ENCODE measurements at places on chromosomes 16 and 17.

GRCh38 chr17:58703137-58703915 lies 10.9 kb downstream of the RAD51C start:
- no peak for DNase-seq

DNA sequence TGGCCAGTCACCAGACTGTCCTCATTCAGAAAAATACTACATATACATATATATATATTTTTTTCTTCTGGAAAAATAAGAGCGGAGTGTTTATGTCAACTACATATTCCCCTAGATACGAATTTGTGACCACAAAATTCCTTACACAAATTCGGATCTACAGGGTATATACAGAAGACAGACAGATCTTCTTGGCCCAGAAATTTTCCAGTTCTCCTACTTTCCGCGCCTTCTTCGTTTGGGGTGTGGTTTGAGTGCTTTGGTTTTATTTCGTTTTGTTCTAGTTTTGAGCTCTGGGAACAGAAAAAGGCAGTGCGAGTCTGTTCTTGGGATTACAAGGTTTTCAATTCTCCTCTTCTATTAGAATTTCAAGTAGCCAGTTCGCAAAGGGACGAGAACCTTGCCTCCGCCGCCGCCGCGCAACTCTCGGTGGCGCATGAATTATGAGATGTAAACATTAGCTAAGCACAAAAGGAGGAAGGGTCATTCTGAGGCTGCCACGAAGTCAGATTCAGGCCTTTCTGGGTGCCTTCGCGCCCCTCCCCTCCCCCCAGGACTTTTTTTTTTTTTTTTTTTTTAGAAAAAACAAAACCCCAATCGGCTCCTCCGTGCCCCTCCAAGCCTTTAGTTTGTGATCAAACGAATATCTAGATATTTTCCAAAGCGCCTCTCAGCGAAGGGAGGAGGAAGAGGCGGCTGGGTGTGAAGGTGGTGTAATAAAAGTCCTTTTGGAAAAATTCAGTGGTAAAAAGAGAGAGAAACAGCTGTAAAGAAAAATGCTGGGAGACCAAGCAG lies 1.8 kb upstream of the HOXB4 start:
- DNase-seq, result no peak

DNA sequence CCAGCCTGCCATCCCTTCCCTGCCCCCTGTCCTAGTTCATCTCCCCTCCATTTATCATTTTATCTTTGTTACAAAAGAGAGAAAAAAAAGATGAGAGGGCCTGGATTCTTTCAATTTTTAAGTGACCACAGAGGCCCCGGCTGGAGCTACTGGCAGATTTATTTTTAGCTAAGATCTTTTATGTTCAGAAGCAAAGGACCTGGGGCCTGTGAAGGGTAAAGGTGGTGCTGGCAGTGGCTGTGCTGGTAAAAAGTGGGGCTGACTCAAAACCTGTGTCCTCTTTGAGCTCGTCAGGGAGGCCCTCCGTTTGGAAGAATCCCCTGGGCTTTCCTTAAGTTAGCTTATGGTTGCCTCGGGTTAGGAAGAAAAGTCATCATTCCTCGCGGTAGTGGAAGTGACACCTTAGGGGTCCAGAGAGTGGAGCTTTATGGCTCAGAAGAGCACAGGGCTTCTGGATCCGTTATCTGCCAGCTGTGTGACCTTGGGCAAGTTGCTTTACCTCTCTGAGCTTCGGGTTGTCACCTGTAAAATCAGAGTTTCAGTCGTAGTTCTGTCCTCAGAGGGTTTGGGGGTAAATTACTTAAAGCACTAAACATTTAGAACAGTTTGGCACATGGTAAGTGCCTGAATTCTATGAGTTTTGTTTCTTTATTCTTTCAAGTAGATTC lies 923.8 kb upstream of the EEF2KMT start:
- no peak for DNase-seq

DNA sequence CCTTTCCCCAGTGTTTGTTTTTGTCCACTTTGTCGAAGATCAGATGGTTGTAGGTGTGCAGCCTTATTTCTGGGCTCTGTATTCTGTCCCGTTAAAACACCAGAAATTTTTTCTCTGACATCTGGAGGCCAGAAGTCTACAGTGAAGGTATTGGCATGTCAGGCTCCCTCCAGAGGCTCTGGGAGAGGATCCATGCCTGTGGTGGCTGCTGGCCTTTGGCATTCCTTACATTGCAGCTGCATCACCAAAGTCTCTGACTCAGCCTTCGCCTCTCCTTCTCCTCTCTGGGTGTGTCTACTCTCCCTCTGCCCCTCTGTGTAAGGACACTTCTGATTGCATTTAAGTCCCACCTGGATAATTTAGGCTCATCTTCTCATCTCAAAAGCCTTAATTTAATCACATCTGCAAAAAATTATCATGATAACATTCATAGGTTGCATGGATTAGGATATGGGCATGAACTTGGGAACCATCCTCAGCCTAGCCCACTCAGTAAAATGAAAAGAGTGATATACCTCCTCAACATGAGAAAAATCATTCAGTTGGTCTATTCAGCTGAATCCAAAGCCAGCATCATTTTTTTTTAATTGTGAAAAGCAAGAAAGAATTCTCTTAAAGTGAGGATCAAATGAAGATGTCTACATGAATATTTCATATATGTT lies 78.0 kb downstream of the MAP2K6 start:
- DNase-seq, result no peak

- DNase-seq, result peak; percentile 86
These were observed 155.6 kb upstream of the PLCG2 start for GRCh38 chr16:81623365-81624102.

GRCh38 chr17:6069539-6070429 lies at the start of gene WSCD1:
WSCD1 (plus strand) TSS chr17:6070379; CDS start chr17:6080659, 10,280 bp downstream.
- DNase-seq, result no peak

DNA sequence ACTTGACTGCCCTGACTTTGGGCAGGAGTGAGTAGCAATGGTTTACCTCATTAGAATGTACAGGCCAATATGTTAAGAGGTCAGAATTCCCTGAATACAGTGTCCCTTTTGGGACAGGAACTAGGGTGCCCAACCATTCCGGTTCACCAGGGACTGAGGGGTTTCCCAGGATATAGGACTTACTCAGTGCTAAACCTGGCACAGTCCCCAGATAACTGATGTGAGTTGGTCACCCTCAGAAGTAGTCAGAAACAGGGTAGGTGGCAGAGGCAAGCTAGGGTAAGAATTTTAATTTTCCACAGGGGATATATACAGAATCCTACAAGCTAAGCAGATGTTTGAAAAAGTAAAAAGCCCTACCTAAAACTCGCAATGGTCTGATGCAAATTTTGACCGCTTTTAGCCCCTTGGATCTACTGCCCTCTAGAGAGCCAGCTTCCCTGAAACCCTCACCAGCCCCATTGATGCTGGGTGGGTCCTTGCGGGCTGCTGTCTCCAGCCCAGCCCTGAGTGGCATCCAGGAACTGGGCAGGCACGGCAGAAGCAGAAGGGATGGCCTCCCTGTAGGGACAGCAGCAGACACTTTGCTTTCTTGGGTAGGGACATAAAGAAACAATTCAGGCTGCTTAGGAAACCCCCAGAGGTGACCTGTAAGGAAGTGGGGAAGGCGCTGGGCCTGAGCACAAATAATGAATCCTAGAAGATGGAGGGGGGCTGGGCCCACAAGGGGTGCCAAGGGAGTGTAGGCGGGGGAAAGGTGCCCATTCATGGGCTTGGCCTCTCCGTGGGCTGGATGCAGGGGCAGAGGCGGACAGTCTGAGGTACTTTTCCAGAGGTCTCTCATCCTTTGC lies 434.8 kb downstream of the SLC39A11 start:
- DNase-seq, result no peak

DNA sequence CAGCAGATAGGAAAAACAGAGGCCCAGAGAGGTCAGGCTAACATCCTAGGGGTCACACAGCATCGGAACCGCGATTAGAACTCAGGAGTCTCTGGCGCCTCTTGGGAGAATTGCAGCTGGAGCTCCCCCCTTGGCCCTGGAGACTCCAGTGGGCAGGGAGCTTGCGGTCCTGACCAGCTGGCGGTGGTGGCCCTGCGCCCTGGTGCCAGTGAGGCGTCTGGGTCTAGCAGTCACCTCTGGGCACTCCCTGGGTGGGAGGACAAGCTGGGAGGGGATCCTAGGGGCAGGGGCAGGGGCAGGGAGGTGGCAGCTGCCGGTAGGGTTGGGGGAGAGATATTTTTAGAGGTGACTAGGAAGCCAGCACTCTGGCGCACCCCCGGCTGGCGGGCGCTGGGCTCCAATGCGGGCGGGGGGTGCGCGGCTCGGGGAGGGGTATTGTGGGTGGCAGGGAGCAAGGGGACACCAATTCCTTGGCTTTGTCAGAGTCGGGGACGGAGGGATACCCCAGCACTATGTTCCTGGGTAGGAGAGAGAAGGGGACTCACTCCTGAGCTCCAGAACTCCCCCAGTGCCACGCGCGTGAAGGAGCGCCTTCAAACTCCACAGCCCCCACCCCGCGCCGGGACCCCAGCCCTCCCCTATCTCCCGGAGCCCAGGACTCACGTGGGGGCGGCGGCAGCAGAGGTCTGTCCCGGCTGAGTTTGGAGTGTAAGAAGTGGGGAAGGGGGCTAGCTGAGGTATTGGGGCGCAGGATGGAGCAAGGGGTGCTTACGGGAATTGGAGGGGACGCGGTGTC lies 584 bp downstream of the PHOSPHO1 start:
- DNase-seq, result peak; percentile 59

DNA sequence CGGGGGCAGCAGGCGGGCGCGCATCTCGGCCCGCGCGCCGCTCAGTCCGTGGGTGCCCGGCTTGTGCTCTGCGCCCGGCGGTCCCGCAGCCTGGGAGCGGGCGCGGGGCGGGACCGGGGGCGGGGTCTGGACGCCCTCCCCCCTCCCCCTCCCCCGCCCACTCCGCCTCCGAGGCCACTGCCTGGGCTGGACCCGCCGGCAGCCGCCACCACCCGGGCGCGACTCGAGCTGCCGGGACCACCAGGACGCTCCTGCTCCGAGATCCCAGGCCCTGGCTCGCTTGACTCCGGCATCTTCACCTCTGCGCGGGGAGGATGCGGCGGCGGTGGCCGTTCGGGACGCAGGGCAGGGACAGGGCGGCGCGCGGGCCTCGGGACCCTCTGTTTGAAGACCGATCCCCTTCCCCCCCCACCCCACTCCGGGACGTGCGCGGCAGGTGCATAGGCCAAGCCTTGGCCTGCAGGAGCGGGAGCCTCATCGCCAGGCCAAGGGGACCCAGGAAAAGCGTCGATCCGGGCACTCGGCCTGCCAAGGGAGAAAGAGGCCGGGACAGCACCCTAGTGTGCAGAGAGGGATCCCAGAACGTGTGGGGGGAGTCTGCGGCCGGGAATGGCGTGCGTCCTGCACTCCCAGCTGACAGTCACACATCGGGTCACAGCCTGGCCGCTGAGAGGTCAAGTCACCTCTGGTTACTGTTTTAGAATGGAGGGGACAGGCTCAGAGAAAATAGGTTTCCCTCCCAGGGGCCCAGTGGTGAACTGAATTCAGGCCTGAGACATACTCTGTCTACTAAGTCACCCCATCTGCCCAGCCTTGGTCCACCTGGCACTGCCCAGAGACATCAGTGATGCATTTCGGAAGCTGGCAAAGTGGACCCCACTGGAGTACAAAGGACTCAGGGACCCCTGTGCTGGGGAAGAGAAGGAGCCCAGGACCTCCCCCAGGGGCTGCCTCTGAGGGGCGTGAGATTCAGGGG lies at the start of gene HS3ST6:
Gene HS3ST6 (minus strand): TSS at position 65 of the 976 bp plus-strand sequence. CDS start 92 bp downstream, outside the sequence.
- no peak for DNase-seq

DNA sequence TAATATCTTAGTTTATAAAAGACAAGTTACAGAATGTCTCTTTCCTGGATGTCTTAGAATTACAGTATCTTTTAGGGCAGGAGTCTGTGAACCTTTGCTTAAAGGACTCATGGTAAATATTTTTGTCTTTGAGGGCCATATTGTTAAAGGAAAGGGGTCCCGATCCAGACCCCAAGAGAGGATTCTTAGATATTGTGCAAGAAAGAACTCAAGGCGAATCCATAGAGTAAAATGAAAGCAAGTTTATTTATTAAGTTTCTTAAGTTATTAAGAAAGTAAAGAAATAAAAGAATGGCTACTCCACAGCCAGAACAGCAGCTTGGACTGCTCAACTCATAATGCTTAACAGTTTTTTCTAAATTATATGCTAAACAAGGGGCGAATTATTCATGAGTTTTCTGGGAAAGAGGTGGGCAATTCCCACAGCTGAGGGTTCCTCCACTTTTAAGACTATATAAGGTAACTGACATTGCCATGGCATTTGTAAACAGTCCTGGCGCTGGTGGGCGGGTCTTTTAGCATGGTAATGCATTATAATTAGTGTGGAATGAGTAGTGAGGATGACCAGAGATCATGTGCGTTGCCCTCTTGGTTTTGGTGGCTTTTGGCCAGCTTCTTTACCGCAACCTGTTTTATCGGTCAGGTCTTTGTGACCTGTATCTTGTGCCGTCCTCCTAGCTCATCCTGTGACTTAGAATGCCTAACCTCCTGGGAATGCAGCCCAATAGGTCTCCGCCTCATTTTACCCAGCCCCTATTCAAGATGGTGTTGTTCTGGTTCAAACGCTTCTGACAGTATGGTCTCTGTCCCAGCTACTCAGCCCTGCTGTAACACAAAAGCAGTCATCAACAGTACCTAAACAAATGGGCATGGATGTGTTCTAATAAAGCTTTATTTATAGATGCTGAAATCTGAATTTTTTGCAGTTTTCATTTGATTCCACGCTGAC lies 53.2 kb downstream of the BMERB1 start:
- DNase-seq, result no peak

- DNase-seq, result no peak
These were observed 22.3 kb downstream of the AOC3 start for GRCh38 chr17:42873315-42873714.

DNA sequence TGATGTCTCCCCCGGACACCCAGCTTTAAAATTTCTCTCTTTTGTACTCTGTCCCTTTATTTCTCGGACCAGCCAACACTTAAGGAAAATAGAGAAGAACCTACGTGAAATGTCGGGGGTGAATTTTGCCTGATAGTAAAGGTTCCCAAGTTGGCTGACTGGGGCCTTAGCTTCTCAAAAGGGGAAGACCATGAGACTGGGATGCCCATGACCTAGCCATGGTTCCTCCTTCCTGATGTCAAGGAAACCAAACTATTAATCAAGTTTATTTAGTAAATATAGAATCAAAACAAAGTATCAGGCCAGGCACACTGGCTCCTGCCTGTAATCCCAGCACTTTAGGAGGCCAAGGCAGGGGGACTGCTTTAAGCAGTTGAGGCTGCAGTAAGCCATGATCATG lies 2.4 kb upstream of the EIF1 start:
- DNase-seq, result no peak

GRCh38 chr17:14582996-14583395 lies 282.1 kb downstream of the HS3ST3B1 start:
- DNase-seq, result no peak

DNA sequence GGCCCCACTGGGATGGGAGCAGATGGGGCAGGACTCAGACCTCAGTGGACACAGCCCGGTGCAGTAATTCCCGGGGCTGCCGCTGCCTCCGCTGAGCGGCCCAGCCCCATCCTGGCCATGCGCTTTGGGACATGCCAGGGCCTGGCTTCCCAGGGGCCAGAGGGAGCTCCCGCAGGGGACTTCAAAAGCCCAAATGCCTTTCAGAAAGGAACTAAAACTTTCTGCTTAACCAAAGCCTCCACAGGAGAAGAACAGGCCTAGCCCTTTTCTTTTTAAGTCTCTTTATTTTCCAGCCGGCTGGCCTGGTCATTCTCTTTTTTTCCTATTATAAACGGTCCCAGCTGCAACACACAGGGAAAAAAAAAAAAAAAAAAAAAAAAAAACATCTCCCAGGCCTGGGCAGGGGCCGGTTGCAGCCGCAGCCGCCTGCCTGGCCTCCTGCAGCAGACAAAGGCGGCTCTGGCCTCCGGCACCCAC lies 10.7 kb upstream of the ZNF423 start:
- DNase-seq, result no peak

Measured in hematopoietic multipotent progenitor cell treated with erythropoietin and hydrocortisone succinate and interleukin-3 and kit ligand, for 17 days (in vitro differentiated cells).